ENCODE measurements at places on chromosomes 7 and 10.

- no peak for ATAC-seq
Measured at GRCh38 chr10:5479481-5480161, 19.7 kb downstream of the CALML5 start.

GRCh38 chr10:125811251-125811650, 11.8 kb downstream of the UROS start:
- no peak for ATAC-seq

DNA sequence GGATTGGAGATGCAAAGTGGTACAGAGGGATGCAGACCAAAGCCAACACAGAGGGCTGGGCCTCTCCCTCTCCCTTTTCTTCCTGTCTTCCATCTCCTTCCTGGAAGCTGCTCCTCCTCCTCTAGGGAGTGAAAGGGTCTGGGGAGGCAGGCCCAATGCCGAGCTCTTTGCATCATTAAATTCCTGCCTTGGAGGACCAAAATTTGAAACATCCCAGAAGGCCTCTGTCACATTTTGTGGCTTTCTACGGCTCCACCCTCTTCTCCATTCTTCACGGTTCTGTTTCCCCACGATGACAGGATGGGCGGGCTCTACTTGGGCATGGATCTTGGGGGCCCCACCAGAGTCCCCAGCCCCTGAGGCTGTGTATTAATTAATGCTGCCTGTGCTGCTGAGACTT, 76.4 kb downstream of the NEURL1 start:
- ATAC-seq: no peak

DNA sequence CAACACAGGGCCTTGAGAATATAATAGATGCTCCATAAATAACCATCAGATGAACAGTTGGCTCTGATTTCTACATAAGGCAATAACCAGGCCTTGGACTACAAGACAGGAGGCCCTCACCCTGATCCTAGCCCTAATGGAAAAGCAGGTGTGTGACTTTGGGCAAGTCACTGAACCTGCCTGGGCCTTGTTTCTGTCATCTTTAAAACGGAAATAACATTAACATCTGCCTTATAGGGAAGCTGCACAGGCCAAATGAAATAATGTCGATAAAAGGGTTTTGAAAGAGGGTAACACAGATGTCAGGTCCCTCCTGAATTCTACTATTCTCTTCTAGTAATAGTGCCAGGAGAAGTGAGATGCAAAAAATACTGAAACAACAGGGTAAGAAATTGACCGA, 20.7 kb downstream of the PIK3AP1 start:
- no peak for ATAC-seq

- no peak for ATAC-seq
Measured at GRCh38 chr7:117669818-117670217, 190.0 kb downstream of the CFTR start.

DNA sequence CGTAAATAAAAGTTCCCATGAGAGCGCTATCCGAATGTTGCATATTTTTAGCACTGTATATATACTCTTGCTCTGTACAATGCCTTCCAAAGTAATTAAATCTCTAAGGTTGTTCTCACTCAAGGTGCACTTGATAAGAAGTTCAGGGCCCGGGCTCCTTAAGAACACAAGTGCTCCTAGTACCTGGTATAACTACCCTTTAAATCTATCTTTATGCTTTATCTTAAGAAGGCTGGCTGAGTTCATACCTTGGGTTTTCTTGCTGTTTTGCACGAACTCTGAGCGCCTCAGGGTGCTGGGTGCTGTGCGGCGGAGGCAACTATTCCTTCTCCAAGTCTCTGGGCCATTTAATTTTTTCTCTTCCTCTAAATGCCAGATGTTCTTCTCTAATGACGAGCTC, 80.4 kb downstream of the DNMBP start:
- ATAC-seq: no peak

DNA sequence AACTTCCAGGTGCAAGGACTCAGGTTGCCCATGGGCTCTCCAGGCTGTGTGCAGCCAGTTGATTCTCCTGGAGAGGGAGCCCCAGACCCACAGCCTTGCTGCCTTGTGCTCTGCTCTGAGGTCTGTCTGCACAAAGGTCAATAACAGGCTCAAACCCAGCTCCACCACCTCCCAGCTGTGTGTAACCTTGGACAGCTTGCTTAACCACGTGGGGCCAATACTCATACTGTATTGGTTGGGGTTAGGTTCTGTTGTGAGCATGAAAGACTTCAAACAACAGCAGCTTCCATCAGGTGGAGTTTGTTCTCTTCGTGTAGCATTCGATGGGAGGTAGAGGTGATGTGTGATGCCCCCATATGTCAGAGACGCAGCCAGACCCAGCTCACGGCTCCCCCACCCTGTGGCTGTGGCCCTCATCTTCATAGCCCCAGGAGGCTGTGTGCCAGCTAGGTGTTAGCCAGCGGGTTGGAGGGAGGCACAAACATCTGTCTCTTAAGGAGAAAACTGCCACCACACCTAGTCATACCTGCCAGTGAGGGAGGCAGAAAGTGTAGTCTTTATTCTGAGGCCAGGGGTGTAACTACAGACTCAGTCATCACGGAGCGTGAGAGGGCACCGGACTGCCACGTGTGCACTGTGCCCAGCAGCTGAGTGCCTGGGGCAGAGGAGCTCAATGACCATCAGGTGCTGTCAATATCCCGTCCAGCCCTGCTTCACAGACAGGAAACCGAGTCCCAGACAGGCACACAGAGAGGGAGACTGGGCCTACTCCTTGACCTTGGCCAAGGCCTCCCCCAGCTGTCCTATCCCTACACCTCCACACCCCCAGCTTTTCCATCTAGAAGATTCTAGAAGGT, 8.1 kb upstream of the POLD2 start:
- ATAC-seq: peak; percentile 19

DNA sequence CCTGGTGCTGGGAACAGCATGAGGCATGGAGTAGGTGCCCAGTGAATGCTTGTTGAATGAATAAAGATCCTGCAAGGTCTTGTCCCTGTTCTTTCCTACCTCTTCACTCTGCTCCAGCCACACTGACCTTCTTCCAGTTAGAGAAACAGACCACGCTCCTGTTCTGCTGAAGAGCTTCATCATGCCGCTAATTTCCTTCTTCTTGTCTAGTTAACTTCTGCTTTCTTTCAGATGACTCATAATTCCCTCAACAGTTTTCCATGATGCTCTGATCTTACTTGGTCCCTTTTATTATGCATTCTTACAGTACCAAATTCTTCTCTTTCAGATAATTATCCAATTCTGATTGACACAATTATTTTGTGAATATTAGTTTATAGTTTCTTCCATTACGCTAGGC, 59.5 kb upstream of the C1QL3 start:
- no peak for ATAC-seq

- ATAC-seq: no peak
Measured at GRCh38 chr10:116809483-116810119, 39.7 kb upstream of the ENO4 start.

GRCh38 chr7:113291058-113291457, 172.7 kb upstream of the SMIM30 start:
- no peak for ATAC-seq

DNA sequence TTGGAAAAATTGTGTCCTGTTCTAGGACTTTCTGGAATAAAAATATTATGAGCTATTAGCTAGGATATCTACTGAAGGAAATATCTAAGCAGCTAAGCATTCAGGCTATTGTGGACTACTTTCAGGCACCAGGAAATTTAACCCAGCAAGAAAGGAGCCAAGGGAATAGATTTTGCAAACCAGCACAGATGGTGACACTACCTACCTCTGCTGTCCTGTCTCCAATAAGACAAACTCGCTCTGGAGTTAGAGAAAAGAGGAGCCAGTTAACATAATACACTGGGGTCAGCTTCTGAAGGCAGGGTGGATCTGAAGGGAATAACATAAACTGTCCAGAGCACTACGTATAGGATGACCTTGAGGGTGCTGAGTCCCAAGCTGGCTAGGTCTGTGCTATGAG, 223.7 kb upstream of the PRSS58 start:
- ATAC-seq: no peak

DNA sequence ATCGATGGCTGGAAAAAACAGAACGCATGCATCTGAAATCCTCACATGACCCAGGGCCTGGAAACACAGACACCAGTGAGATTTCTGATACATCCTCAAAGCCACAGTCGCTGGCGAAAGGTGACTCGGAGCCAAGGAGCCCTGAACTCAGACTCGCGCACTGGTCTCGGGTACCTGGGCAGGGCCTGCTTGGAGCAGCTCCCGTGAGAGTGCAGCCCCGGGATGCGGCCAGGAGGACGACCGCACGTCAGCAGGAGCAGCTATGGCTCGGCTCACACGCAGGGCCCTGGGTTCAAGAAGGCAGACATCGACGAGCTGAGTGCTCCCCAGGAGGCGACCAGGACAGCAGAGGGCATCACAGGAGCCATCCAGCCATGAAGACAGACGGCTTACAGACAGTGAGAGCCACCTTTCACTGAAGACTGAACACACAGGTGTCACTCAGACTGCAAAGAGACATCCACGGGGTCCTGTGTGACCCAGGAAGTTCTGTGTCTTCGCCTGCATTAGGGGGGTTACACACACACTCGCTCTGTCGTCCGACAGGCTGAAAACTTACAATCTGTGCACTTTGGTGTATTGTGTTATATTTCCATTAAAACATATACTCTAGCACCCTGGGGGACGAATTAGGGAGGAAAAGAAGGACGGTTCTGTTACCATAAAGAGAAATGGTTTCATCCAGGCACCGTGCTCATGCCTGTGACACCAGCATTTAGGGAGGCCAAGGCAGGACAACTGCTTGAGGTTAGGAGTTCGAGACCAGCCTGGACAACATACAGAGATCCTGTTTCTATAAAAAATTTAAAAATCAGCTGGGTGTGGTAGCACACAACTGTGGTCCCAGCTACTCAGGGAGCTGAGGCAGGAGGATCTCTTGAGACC, 227.7 kb downstream of the MAD1L1 start:
- ATAC-seq: no peak

GRCh38 chr7:149306854-149307253, 44.9 kb downstream of the ZNF783 start:
- no peak for ATAC-seq

GRCh38 chr7:17144322-17144721, 154.1 kb upstream of the AHR start:
- ATAC-seq: peak; percentile 96

DNA sequence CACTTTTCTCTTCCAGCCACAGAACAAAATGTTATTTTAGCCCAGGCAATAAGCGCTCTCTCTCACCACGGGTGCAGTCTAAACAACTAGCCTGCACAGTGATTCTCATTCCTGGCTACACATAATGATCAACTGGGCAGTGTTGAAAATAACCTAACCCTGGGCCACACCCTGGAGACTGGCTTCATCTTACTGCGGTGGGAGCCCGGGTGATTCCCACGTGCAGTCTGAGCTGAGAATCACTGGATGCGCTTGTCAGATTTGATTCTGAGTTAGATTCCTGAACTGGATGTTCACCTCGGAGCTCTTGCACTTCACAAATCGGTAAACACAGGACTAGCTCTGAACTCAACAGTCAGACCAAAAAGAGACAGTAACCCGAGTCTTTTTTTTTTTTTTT, 14.9 kb downstream of the ZC3HAV1 start:
- ATAC-seq: peak; percentile 42

- no peak for ATAC-seq
Measured at GRCh38 chr10:121288864-121289661, 309.2 kb downstream of the FGFR2 start.

DNA sequence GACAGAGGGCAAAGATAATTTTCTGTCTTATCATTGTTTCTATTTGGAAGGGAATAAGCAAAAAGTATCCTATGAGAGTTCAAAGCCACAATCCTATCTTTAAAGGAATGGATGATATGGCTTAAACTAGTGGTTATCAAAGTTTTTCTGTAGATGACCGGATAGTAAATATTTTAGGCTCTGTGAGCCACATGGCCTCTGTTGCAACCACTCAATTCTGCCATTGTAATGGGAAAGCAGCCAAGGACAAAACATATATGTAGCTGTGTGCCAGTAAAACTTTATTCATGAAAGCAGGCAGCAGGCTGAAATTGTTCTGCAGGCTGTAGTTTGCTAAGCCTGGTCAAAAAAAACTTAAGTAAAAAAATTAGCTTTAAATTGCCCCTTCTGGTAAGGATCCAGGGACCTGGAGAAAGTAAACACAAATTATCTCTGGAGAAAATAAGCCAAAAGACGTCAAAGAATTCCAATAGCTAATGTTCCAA, 73.3 kb downstream of the THSD7A start:
- ATAC-seq: no peak

- peak; percentile 29 for ATAC-seq
Measured at GRCh38 chr7:44307301-44307900, 18.0 kb downstream of the CAMK2B start.

DNA sequence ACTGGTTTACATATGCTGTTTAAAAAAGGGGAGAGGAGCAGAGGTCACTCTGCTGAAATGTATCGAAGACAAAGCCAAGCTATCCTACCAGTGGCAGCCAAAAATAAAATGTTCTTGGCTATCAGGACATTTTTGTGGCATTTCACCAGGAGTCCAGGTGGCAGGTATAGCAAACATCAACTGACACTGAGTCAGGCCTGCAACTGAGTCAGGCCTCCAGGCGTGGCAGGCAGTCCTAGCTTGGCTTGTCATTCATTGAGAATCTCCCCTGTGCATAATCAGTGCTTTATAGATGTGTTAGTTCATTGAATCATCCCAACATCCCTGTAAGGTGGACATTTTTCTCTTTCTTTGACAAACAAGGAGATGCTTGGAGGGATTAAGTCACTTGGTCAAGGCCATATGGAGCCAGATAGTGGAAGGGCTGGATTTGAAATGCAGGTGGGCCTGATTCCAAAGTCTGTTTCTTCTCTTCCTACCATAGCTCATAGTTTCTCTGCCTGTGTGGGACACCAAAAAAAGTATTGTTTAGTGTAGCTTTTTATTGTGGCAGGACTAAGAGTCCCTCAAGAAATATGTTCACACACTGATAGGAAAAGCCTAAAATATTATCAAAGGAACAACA, 4.3 kb downstream of the DYNC1I1 start:
- no peak for ATAC-seq

DNA sequence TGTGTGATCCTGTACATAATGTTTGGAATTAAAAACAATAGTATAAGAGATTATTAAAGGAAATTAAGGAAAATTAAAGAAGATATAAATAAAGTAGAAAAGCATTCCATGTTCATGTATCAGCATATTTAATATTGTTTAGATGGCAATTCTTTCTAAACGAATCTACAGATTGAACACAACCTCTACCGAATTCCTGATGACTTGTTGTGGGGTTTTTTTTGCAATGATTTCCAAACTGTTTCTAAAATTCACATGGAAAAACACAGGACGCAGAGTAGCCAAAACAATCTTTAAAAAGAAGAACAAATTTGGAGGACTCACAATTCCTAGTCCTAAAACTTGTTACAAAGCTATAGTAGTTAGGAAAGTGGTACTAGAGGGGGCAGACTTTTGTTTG, 573.4 kb upstream of the IGFBP3 start:
- no peak for ATAC-seq

GRCh38 chr7:135181929-135182678, 11.6 kb upstream of the CYREN start:
- no peak for ATAC-seq

GRCh38 chr10:116757246-116757645, 14.9 kb upstream of the HSPA12A start:
- ATAC-seq: no peak

DNA sequence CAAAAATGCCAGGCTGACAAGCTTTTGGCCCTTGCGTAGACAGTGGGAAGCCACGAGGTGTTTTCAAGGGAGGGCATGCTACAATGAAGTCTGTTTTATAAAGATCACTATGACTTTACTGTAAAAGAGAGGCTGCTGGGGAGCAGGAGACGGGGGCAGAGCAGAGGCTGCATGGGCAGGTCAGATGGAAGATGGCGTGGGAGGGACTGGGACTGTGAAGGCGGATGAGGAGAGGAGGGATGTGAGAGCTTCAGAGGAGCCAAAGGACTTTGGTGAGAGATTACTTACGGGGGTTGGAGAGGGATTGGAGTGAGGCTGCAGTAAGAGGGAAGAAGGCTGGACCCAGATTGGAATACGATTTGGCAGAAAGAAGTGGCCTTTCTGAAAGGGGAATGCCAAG, 86.6 kb upstream of the PCBD1 start:
- ATAC-seq: no peak
